Activated CD8-positive, alpha-beta memory T cell treated with anti-CD3 and anti-CD28 coated beads for 1 hour (primary cell): ENCODE measurements at places on chromosomes 1 and 21.

DNA sequence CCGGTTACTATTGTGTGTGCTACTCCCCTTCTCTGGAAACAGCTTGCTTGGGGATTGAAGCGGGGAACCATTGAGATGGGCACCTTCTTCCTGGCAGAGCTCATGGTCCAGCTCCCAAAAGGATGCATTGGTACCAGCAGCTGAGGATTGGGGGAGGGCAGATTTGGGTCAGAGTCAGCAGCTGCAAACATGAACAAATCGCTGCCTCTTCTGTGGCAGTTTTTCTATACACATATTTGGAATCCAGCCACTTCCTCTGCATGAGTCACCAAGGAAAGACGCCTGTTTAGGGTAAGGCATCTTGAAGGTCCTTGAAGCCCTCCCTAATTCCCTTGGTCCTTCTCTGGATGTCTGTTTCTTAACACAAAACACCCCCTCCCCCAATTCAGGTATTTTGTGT is 104.7 kb downstream of the DAB1 start:
- DNase-seq = no peak

DNA sequence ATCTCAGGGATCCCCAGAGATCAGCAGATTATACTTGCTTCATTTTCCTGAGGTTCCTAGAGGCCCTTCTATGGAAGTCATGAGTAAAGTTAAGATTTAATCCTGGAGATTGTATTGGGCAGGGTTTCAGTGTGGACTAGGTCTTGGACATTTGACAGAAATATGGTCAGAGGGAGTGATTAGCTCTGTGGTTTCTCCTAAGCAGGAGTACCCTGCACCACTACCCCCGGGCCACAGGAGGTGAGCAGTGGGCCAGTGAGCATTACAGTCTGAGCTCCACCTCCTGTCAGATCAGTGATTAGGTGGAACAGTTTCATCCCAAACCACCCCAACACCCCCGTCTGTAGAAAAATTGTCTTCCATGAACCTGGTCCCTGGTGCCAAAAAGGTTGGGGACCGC is 43.2 kb downstream of the PHACTR4 start:
- DNase-seq = no peak

DNA sequence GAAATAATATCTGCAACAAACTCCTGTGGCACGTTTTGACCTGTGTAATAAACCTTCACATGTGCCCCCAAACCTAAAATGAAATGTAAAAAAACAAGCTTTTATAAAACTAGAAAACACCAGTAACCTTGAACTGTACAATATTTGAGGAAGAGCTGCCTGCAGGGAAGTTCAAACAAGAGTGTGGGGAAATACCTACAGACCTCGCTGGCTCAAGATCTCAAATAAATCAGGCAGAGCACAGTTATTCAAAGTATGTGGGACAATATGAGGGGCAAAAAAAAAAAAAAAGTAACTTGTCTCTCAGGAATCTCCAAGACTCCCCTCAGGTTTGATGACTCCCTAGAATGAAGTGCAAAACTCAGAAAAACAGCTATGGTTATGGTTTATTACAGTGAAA is 37.9 kb upstream of the PPIH start:
- DNase-seq = no peak

DNA sequence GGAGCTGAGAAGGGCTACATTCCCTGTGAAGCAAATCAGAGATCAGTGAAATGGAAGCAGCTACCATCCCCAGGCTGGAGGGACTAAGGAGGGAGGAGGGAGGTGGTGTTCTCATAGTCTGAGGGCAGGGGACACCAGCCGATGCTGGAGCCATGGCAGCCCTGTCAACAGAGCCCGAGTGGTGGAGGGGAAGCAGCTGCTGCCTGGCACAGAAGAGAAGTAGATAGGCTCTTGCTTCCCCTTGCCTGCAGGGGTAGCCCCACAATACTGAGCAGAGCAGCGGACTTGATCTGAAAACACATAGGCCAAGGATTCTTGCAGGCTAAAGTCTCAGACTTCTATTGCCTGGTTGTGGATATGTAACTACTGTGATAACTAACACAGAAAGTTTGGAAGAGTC is 255.1 kb downstream of the FGGY start:
- DNase-seq = no peak

GRCh38 chr1:109282497-109282951 is 421 bp downstream of the PSRC1 start:
- no peak for DNase-seq

DNA sequence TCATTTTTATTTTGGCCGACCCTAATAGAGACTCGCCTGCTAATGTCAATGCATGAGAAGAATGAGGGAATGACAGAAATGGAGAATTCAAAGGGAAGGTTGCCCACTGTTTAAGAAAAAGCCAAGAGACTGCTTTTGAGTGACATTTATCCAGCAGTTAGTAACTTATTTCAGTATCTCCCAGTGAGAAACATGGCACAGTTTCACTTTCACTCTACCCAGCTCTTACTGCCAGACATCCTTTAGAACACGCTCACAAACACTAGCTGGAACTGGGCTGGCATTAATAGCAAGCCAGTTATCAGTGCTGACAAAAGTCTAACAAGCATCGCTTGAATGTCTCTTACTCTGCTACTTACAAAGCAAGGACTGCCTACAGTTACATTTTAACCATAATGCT is 8.5 kb downstream of the GGPS1 start:
- no peak for DNase-seq

- DNase-seq = no peak
These were observed 17.3 kb downstream of the CA6 start for GRCh38 chr1:8962812-8963530.

DNA sequence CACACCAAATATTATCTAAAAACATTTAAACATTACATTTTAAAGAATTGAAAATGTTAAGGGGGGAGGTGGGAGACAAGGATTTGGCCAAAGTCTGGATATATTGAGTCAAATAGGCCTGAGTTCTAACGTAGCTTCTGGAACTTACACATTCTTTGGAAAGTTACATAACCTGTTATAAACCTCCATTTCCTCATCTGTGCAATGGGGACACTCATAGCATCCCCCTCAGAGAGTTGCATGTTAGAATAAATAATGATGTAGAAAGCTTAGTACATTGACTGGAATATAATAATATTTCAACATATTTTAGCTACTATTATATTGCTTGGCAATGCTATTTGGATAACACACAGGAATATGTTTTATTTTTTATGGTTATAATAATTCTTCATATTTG is 117.7 kb downstream of the ATG4C start:
- DNase-seq = no peak

- DNase-seq = no peak
These were observed at the start of gene TACSTD2 for GRCh38 chr1:58576727-58577653. TACSTD2 (minus strand) TSS chr1:58577252; CDS start chr1:58577156, 96 bp downstream.

DNA sequence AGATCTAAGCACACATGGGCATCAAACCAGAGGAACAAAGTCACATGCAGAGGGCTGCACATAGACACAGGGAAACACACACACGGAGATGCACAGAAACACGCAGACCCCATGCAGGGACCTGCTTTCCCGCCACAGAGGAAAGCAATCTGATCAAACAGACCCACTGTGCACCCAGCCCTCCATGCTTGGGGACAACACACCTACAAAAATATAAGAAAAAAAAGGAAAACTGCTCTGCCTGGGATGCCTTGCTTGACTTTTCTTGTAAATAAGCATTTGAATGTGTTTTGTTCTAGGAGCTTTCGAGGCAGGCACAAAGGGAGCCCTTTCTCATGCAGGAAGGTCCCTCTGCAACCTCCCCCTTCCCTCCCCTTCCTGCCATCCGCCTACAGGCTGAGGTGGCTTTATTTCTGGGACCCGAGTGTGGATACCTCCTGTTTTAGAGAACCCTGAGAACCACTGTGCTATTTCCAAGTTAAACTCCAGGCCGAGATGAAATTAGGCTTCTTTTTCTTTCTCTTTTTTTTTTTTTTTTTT is 3.5 kb upstream of the ICMT start:
- no peak for DNase-seq

DNA sequence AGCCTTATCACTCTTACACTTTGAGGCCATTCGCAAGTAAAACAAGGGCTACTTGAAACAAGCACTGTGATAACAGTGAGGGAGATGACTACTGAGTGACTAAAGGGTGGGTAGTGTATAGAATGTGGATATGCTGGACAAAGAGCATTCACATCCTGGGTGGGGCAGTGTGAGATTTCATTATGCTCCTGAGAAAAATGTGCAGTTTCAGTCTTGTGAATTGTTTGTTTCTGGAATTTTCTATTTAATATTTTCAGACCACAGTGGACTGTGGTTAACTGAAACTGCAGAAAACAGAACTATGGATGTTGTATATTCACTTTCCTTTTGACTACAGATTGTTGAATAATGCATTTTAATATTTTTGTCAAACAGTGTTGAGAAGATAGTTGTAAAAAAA is 25.1 kb upstream of the B3GALT2 start:
- DNase-seq = no peak

DNA sequence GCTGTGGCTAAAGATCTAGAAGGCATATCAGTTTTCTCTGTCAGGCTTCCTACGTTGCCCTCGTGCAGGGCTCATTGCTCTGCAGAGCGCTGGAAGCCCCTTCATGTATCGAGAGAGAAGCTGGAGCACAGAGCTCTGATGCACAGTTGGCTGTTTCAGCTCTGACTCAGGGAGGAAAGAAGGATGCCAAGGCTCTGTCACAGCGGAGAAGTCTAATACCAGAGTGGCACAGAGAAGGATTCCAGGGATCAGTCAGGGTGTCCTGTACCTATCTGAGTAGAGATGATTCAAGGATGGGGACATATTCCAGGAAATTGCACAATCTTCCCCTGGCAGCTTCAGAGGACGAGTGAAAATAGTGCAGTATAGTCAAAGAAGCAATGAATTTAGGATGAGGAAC is 179.2 kb upstream of the FMN2 start:
- no peak for DNase-seq

DNA sequence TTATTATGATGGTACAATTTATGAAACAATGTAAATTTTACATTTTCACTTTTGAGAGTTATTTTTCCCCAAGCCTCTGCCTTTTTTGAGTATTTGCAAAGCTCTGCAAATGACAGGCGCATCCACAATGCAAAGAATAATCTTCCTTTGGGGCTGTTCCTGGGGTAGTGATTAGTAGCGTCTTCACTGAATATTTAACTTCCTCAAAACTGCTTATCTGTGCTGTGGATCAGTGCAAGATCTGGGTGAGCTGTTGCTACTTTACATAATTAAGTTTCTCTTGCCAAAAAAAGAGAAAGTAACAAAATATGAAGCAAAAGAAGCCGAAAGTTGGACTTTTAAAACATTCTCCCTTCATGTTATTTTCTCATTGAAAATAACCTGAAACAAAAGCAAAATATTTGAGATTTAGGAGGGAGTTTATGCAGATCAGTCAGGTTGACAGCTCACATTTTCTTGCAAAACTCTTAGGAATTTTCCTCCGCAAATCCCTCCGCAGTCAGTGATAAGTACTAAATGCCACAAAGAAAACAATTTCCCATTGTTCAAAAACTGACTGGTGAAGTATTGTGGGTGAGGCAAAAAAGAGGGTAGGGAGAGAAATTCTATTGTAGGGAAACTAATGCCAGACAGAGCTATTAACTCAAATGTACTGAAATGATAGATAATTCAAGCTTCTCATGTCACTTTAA is 276.4 kb upstream of the B3GALT2 start:
- no peak for DNase-seq

DNA sequence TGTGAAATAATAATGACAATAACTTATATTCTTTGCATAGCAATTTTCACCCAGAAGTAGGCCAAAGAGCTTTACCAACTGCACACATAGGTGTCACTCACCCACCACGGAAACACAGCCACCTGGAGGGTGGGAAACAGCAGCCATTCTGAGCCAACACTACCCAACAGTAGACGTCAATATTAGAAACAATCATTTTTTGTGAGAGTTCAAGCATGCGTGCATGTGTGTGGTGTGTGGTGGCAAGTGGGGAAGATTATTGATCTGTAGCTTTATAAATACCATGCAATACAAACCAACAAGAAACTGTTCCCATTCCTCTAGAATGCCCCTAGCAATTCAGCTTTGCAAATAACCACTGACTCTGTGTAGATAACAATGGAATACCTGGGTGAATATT is 19.1 kb downstream of the PROX1 start:
- no peak for DNase-seq

DNA sequence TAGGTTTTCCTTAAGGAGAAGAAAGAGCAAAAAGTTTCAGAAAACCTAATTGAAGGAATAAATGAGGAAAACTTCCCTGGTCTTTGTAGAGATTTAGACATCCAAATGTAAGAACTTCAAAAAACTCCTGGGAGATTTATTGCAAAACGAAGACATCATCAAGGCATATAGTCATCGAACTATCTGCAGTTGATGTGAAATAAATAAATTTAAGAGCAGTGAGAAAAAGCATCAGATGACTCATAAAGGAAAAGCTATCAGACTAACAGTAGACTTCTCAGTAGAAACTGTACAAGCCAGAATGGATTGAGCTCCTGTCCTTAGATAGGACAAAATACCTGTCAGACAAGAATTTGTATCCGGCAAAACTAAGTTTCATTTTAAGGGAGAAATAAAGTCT is 569.4 kb upstream of the ADAMTS5 start:
- DNase-seq = no peak

DNA sequence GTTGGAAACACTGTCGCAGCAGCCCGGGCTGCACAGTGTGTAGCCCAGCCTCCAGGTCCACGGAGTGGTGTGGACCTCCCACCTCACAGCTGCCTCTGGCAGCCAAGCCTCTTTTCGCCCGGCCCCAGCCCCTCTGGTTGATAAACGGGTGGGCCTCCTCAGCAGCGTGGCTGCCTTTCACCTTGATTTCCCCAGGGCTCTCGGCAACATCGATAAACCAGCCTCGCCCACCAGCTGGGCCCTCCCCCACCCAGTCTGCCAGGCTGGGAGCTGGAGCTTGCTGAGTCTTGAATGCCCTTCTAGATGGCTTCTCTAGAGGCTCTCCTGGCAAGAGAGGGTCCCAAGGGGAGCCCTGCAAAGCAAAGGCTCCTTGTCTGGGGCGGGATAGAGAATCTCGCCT is 31.0 kb upstream of the LHX4 start:
- no peak for DNase-seq

DNA sequence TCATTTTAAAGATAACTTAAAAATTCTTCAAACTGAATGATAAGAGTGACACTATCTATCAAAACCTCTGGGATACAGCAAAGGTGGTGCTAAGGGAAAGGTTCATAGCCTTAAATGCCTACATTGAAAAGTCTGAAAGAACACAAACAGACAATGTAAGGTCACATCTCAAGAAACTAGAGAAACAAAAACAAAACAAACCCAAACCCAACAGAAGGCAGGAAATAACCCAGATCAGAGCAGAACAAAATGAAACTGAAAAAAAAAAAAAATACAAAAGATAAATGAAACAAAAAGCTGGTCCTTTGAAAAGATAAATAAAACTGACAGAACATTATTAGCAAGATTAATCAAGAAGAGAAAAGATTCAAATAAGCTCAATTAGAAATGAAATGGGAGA is 6.8 kb downstream of the ODF2L start:
- no peak for DNase-seq
